ENCODE measurements at places on chromosomes 13 and 19. TPM values are rescaled to one million over a fixed set of nuclear protein-coding genes. Genes with fewer than 3 reads are reported as not detected.

- peaks cover 14% of the 10 kb centered on the region for H3K27me3 ChIP-seq
- no peak overlapping the region for H3K27ac ChIP-seq
- H3K4me3 ChIP-seq, result peak overlapping the region; percentile 85
- peak; percentile 51 for DNase-seq
Observed at GRCh38 chr13:23578411-23579071, 8.3 kb downstream of the TNFRSF19 start.

GRCh38 chr13:22121146-22121739, 450.4 kb downstream of the FGF9 start:
- H3K27ac ChIP-seq, result no peak overlapping the region
- H3K36me3 ChIP-seq, result no peaks in the 10 kb centered on the region
- no peaks in the 10 kb centered on the region for H3K27me3 ChIP-seq
- H3K4me3 ChIP-seq, result no peak overlapping the region
- no peak for DNase-seq

The ZNF497 gene
- 8.4 TPM for total RNA-seq

The SPPL2B gene
- 119 TPM for total RNA-seq

The SHISA2 gene
- 1.7 TPM for total RNA-seq

The ZNF560 gene
- not detected for total RNA-seq

The WTIP gene
- 17.0 TPM for total RNA-seq

GRCh38 chr13:112131081-112131712, 64.2 kb downstream of the SOX1 start:
- H3K27me3 ChIP-seq, result no peaks in the 10 kb centered on the region
- no peak overlapping the region for H3K4me3 ChIP-seq
- H3K27ac ChIP-seq, result peak overlapping the region; percentile 19
- no peaks in the 10 kb centered on the region for H3K36me3 ChIP-seq
- peaks cover 18% of the 10 kb centered on the region for H3K4me1 ChIP-seq
- DNase-seq, result no peak

GRCh38 chr13:40777166-40777808, 6.3 kb upstream of the MRPS31 start:
- DNase-seq, result peak; percentile 27
- peaks cover 8% of the 10 kb centered on the region for H3K4me1 ChIP-seq
- no peaks in the 10 kb centered on the region for H3K36me3 ChIP-seq
- H3K27me3 ChIP-seq, result no peaks in the 10 kb centered on the region
- H3K27ac ChIP-seq, result no peak overlapping the region

The CEACAM7 gene
- total RNA-seq, result not detected

- H3K4me3 ChIP-seq, result no peak overlapping the region
- no peaks in the 10 kb centered on the region for H3K36me3 ChIP-seq
- peaks cover 5% of the 10 kb centered on the region for H3K4me1 ChIP-seq
- DNase-seq, result peak; percentile 12
Observed at GRCh38 chr13:62512194-62513141, 1096.8 kb upstream of the PCDH20 start.

The CGB8 gene
- not detected for total RNA-seq

GRCh38 chr19:54298357-54299125, 14.4 kb downstream of the LILRA5 start:
- H3K4me1 ChIP-seq, result no peaks in the 10 kb centered on the region
- H3K27me3 ChIP-seq, result peaks cover 67% of the 10 kb centered on the region
- no peak for DNase-seq
- no peaks in the 10 kb centered on the region for H3K36me3 ChIP-seq
- H3K4me3 ChIP-seq, result no peak overlapping the region

DNA sequence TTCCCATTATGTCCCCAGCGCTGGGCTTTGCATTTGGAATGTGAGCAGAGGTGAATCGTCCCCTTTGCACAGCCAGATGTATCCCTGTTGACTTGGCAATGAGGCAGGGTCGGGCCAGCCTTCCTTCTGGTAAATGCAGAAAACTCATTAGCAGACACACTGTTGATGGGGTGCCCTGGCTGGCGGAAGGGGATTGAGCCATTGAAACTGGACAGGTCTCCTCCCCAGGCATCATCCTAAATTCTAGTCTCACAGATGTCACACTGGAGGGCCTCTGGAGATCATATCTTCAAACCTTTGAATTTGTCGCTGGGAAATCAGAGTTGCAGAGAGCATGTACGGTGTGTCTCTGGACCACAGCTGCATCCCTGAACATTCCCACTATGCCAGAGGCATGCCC, 219.5 kb upstream of the TSHZ3 start:
- H3K4me1 ChIP-seq, result no peaks in the 10 kb centered on the region
- no peaks in the 10 kb centered on the region for H3K36me3 ChIP-seq
- H3K27ac ChIP-seq, result no peak overlapping the region
- no peaks in the 10 kb centered on the region for H3K27me3 ChIP-seq
- no peak overlapping the region for H3K4me3 ChIP-seq
- no peak for DNase-seq
